ENCODE measurements at places on chromosomes 7 and 10.

DNA sequence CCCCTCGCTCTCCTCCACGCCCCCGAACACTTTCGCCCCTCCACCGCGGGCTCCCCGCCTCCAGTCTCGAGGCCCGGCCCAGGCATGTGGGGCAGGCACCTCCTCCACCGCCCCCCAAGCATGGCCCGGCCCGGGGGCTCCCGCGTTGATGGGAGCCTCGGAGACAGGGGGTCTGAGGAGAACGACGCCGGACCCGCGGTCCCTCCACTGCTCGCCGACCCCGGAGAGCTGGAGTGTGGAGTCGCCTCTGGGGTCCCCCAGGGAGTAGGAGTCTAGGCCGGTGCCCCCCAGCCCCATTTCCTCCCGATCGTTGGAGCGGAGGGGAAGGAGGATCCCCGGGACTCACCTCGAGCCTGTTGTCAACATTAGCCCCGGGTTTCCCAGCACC lies 206 bp downstream of the UPF2 start:
- peak; percentile 25 for DNase-seq

DNA sequence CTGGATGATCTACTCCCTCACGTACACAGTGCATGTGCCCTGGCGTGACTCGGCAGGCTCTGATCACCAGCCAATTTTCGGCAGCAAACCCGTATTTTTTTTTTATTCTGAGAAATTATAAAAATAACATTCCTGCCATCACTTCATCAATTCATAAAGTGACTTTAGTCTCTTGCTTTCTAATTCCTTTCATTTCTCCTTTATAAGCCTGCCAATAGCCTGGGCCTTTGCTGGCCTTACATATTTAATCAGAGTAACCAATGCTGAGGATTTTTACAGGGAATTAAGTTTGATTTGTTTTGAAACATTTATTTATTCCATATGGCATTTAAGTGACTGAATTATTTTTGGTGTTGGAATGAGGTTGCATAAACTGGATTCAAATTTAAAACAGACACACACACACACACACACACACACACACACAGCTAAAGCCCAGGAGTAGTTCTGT lies 140.8 kb downstream of the ETV1 start:
- DNase-seq = no peak

- no peak for DNase-seq
These were observed 427 bp downstream of the PYROXD2 start for GRCh38 chr10:98414578-98414931.

DNA sequence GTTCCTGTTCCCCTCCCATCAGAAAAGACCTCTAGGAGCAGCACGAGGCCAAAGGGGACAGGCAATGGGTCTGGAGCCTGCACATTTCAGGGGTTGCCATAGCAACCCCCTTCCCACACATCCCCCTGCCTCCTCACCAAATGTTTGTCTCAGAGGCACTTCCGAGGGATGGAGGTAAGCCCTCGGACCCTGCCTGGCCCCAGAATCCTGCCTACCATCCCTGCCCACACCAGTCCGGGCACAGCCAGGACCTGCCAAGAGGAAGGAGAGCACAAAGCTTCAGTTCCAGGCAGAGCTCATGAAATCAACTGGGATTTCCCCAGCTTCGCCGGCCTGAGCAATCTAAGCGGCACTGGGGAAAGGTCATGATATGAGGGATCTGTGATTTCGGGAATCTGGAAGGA lies 175.0 kb upstream of the PLXNA4 start:
- DNase-seq = no peak

DNA sequence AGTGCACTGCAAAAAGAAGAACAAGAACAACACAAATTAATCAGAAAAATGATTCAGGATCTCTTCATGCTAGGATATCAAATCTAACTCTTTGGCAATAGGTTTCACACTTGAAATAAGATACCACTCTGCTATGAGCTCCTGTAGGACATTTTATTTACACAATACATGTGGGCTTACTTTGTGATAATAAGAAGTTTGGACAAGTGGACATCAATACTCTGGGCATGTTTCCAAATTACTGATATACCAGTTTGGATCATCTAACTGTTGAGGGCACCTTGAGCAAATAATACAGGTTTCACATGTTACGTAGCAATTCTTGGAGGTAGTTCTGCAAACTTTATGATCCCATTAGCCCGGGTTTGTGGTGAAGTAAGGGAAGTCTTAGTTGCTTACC lies 59.8 kb downstream of the CPVL start:
- no peak for DNase-seq

DNA sequence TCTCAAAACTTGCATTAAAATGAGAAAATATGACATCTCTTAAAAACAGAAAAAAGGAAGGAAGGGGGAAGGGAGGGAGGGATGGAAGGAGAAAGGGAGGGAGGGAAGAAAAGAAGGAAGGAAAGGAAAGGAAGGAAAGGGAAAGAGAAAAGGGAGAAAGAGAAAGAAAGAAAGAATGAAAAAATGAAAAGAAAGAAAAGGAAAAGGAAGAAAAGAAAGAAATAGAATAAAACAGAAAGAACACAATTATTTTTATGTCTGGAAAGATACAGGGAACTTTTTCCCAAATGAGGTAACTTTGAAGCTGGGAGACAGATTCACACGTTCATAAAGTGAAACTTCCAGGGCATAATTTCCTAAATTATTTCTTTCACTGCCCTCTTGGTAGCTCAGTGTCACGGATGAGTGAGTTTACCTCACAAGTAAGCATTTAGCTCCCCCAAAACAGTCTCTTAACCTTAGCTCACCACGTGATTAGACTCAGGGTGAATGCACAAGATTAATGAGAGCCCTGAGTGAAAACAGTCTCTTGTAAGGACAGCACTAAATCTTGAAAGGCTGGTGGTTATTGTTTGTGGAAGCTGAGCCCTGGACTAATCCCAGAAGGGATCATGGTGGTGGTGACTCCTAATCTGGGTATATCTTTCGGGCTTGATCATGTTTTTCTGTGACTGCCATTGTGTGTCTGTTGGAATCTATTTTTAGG lies 74.1 kb upstream of the HDAC9 start:
- no peak for DNase-seq

- DNase-seq = peak; percentile 13
These were observed 604 bp upstream of the SHTN1 start for GRCh38 chr10:117005527-117006055.

DNA sequence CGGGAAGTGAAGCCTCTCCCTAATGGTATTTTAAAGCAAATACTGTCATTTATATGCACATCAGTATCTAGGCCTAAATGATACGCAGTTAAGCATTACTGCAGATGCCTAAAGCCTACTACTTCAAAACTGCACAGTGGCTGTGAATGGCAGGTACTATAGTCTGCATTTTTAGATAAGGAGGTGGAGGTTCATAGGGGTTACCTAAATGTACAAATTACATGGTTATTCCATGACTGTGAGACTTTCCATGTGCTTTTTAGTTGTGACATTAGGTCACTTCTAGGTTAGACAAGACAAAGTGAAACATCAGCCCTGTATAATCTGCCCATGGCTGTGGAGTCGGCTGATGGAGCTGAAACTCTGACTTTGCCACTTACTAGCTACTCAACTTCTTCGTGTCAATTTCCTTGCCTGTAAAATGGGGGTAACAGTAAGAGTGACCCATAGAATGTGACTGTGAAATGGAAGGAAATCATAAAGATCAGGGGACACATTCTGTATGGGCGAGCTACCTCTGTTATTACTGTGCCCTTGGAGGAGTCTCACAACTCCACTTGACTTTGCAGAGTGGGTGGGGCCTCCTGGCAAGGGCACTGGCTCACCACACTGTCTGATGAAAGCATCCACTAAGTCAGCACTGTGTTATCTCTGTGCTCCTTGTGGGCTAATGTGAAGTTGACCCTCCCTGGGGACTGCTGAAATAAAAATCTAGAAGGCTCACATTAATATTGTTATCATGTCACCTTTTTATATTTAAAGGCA lies 239.4 kb downstream of the TNS3 start:
- DNase-seq = no peak

- no peak for DNase-seq
These were observed 864 bp downstream of the PSTK start for GRCh38 chr10:122981066-122981464.

- no peak for DNase-seq
These were observed 348.7 kb upstream of the POT1 start for GRCh38 chr7:125278318-125278717.

DNA sequence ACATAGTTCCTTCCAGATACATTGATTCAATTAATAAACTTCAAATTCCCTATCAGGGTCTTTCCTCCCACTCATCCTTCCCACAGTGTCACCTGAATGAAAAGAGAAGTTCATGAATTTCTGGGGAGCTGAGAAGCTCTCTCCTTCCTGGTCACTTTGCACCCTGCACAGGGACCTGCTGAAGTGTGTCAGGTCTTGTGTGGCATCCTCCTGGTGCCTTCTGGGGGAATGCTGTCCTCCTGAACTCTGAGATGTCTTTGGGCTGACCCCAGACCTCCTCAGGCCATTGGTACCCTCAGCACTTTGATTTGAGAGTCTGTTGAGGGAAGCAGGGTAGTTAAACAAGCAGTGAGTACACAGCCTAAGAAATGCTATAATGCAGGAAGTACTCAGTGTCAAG lies 39.5 kb upstream of the ITGA8 start:
- no peak for DNase-seq

- no peak for DNase-seq
These were observed 59.6 kb downstream of the HDAC9 start for GRCh38 chr7:18555120-18555519.

Measured in BE2C (cell line).